ENCODE measurements at places on chromosomes 4 and X.

GRCh38 chrX:2451501-2452316, 49.1 kb downstream of the DHRSX start:
- DNase-seq = no peak

DNA sequence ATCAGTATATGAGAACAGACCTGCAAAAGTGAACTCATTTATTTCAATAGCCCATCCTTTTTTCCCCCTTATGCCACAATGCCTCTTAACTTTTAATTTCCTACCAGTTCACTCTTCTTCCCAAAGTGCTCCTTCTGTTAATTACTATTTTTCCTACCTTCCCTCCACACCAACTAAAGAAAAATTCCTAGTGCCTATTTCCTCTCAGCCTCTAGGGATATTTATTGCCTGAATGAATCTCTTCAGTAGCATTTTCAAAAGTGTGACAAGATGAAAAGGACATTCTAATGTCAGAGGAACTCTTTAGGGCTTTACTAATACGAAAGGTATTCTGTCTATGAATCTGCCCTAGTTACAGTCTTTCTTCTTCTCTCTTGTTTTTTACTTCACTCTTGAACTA, 181.1 kb upstream of the SPRY1 start:
- DNase-seq = no peak

DNA sequence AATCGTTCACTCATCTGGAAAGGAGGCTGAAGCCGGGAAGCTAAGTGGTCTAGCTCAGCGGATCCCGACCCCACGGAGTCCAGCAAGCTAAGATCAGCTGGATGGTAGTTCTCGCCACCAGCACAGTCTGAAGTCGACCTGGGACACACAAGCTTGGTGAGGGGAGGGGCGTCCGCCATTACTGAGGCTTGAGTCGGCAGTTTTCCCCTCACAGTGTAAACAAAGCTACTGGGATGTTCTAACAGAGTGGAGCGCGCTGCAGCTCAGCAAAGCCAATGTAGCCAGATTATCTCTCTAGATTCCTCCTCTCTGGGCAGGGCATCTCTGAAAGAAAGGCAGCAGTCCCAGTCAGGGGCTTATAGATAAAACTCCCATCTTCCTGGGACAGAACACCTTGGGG, 555.4 kb downstream of the BCOR start:
- DNase-seq = no peak

DNA sequence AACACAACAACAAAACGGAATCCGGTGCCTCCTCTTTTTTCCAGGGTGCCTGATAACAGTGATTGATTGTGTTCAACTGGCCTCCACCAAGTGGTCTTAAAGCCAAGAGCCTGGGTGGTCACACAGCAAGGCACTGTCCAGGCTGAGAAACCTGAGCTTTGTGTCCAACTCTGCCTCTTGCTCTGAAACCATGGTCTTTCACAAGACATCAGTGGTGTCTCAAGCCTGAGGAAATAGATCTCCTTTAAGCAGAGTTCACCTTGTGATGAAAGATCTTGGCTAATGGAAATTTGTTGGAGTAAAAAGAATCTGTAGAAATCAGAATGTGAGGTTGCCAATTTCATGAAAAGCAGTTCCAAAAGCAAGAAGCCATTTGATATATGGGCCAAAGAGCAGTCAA, 47.3 kb upstream of the ACSL1 start:
- peak; percentile 20 for DNase-seq

- no peak for DNase-seq
Measured at GRCh38 chrX:3379111-3379510, 32.7 kb upstream of the MXRA5 start.

DNA sequence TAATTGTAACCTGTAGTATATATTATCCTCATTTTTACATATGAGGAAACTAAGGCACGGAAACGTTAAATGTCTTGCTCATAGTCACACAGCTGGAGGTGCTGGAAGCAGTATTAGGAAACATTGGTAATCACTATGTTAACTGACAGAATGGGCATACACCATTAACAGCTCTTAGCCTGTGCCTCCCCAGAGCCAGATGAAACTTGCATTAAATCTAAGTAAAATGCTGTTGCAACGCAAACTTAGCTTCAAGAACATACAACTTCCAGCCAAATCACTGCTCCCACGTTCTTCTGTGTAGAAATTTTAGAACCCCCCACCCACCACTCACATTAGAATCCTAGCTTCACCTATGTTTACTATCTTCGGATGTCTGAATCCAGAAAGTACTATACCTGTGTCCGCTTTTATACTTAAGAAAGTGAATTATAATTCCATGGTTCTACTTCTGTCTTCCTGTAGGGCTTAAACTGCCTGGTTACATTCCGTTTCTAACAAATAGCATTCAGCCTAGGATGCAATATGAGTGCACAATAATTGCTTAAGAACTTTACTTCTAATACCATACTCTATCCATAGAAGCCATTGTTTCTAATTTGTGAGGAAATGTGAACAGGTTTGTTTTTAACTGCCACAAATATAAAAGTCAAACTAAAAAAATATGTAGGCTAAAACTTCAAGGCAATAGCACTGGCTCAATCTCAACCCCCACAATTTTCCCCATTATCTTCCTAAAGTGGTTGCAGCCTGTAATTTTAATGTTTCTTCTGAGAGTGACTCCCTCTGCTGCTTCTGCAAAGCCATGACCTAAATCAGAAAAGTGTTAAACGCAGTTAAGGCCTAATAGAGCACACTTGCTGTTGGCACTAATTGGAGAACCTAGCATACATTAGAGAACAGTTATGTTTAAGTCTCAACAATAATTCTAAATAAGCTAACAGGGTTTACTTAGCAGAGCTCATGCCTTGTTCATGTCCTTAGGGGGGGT, 4.4 kb downstream of the UNC5C start:
- no peak for DNase-seq

DNA sequence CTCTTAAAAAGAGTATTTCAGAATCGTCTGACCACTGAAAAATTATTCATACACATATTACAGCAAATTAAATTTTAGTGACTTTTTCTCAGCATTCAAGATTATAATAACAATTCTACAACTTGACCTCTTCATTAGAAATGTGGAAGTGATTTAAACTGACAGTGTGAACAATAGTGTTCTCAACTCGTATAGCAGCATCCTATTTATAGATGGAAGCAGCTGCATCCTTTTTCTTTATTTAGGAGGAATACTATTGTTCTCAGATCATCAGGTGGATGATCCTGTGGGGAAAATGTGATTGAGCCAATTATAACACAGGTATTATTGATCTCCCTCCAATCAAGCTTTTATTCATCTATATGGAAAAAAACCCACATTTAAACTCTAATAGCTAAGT, 56.7 kb downstream of the RAPGEF2 start:
- DNase-seq = no peak

DNA sequence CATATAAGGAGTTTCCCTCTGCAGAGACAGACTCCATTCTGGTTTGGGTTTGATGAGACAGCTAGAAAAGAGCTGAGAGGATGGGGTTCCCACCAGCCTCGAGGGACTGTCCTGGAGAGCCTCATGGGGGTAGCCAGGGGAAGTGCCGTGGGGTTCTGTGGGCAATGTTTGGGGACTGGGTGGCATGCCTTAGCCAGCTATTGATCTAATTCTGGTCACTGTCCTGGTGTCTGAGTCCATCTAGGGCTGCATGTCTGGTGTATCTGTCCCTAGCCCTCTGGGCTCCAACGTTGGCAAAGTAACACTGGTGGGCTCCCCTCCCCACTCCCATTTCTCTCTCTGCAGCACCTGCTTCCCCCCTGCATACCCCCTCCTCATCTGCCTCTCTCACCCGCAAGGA, 135.4 kb downstream of the SMIM20 start:
- DNase-seq = no peak

GRCh38 chr4:87985887-87986200, 10.3 kb downstream of the SPP1 start:
- no peak for DNase-seq

- no peak for DNase-seq
Measured at GRCh38 chr4:129092631-129093190, 628 bp downstream of the SCLT1 start.

DNA sequence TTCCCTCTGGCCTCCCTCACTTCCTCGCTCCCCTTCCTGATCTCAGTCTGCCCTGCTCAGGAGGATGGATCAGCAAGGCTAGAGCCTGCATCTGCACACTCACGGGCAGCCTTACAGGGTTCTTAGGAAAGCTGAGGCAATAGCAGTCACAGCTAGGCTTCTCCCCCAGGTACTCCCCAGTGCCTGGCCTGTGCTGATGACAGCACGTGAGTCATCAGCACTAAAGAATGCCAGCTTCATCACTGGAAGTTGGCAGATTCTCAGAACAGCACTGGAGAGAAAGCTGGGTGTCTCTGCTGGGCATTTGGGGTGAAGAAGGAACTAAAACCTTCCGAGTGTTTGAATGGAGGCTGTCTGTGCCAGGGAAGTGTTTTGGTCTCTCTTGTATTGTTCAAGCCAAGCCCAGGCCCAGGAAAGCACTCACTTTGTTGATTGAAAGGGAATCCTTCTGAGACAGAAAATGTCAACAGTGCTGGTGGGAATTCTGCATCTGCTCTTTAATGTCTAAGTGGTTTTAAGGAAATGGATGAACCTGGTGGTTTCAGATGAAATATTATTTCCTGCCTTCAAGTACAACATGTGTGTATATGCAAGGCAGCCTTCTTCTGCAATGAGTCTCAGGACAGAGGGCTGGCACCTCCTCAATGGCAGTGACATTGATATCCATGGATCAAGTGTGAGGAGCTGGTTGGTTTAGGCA, 73.0 kb upstream of the SCOC start:
- DNase-seq = peak; percentile 22

GRCh38 chr4:154018659-154019058, 229.8 kb upstream of the SFRP2 start:
- no peak for DNase-seq

DNA sequence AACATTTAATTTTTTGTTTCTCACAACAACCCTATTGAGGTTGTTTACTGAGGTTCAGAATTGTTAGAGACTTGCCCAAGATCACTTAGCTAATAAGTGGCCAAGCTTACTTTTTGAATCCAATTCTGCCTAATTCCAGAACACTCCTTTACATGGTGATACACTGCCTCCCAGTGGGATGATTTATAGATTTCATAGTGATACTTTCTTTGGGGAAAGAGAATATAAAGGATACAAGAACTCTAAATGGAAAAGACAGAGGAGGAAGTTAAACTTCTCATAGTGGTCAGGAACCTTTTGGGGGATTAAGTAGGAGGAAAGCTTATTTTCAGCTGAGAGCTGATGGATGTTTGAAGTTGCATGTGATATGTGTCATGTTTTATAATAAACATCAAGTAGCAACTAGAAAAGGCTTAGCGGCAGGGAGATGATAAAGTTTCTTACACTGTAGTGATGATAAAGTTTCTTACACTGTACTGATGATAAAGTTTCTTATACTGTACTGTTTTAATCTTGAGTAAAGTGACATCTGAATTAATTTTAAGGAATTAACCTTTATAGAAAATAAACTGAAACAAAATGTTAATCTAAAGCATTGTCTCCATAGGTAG, 15.3 kb downstream of the STAG2 start:
- DNase-seq = no peak

GRCh38 chr4:66564901-66565651, 894.8 kb upstream of the EPHA5 start:
- no peak for DNase-seq

DNA sequence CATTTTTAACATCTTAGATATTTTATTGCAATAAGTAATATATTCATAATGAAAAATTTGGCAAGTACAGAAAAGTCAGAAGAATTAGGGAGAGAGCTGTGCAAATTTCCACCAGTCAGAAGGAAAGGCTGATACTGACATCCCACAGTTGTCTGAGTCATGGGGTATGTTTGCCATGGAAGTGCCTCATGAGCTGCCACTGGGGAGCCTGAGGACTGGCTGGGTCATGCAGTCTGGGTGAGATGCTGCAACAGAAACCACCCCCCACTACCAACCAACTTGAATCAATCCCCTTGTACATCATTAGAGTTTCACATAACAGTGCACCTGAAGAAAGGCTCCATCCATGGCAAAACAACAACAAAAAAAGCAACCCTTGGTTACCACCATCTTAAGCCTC, 45.2 kb upstream of the ENPP6 start:
- DNase-seq = no peak

DNA sequence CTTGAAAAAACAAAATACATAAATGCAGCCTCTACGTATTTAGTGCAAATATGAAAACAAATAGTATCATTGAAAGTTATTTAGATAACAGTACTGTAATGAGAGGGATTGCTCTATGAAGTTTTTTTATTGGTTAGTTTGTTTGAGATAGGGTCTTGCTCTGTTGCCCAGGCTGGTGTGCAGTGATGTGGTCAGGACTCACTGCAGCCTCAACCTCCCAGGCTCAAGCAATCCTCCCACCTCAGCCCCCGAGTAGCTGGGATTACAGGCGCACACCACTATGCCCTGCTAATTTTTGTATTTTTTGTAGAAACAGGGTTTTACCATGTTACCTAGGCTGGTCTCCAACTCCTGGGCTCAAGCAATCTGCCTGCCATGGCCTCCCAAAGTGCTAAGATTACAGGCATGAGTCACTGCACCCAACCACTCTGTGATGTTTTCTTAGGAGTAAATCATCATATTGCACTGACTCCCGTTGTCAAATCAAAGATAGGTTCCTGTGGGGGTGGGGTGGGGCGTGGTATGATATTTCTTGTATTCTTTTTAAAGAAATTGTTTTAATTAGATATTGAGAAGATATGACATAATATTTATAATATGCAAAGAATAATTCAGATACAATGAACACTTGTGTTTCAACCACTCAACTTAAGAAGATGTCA, 75.8 kb downstream of the ATG4A start:
- no peak for DNase-seq

DNA sequence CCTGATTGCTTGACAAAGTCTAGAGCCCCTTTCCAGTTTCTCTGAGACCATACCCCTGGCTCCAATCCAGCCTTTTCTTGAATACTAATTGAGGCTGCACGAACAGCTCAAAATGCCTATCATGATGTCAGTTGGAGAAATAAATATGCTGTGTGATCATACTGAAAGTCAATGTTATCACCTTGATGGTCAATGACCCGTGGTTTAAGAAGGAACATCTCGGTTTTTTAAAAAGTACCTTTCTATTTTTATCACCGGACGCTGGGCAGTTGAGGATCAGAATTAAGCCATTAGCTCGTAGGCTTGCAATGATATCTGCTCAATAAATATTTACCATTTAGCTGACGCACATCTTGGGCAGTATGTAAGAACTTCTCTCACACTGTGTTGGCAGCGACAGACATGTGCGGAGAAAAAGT, 852 bp upstream of the WDR44 start:
- DNase-seq = no peak

GRCh38 chrX:20471483-20471882, 204.8 kb upstream of the RPS6KA3 start:
- DNase-seq = no peak

- DNase-seq = no peak
Measured at GRCh38 chrX:19836337-19836736, 51.1 kb downstream of the SH3KBP1 start.

DNA sequence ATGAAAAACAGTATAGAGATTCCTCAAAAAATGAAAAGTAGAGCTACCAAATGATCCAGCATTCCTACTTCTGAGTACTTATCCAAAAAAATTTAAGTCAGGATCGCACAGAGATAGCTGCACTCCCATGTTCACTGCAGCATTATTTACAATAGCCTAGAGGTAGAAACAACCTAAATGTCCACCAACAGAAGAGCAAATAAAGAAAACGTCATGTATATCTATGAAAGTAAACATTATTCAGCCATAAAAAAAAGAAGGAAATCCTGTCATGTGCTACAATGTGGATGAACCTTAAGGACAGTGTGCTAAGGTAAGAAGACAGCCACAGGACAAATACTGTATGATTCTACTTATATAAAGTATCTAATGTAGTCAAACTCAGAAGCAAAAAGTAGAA, 12.4 kb downstream of the THOC2 start:
- DNase-seq = no peak

GRCh38 chr4:98801259-98801725, 127.6 kb downstream of the EIF4E start:
- no peak for DNase-seq
